ENCODE measurements at places on chromosomes 5 and 9. TPM values are rescaled to one million over a fixed set of nuclear protein-coding genes. Genes with fewer than 3 reads are reported as not detected.

DNA sequence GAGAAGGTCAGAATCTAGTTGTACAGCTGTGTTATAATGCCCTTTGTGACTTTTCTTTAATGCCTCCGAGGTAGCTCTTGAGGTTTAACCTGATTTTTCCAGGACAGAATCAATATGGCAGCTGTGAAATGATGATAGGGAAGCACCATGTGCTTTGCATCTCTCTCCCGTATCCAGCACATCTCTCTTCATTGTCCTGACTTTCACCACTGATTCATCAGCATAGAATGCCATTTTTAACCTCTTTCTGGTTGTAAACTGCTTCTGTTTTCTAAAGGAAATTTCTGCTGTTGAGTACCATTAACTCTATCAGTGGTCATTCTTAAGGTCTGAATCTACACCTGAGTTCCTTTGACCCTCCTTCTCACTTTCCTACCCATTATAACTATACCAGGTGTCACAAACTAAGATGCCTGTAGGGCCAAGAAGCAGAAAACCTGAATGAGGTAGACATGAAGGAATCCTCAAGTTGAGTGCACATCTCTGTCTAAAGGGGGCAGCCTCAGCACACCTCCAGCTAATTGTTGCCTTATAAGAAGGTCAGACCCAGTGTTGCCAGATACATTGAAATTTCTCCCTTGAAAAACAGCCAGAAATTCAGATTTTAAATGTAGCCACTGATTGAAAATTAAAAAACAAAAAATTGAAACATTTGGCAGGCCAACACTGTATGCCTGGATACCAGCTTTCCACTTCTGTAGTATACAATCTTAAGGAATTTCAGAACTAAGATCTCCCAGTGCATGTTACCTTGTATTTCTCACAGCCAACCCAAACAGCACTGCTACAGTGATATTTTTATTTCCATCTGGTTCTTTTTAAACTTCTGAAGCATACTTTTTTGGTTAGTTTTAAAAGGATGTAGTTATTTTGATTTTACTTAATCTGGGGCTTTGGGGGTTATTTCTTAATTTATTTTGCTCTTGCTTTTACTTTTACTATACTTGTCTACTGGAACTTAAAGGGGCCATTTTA lies 35.8 kb upstream of the TLX3 start:
- DNase-seq: peak; percentile 16

Gene G3BP1
- total RNA-seq: 165 TPM

DNA sequence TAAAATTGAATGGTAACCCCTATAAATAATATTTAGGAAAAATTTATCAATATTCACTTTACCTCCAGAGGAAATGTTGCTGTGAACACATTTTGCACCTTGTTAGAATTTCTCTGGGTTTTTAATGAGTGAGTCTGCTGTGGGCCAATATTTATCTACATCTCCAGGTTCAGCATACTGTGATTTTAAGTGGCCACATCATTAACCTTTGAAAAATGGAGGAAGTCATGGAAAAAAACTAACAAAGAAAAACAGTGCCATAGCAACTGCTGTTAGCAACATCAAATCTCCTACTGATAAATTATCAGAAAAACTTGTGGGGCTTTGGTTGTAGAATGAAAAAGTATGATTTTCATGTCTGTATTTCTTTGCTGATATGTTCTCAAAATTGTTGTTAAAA lies 55.0 kb downstream of the CD180 start:
- DNase-seq: no peak

- no peak for DNase-seq
These were observed 10.5 kb upstream of the ETF1 start for GRCh38 chr5:138553437-138554095.

Gene PCDHA13
- total RNA-seq: 1.8 TPM

Gene PHF19
- 17.4 TPM for total RNA-seq

Gene HAVCR2
- 14.6 TPM for total RNA-seq

DNA sequence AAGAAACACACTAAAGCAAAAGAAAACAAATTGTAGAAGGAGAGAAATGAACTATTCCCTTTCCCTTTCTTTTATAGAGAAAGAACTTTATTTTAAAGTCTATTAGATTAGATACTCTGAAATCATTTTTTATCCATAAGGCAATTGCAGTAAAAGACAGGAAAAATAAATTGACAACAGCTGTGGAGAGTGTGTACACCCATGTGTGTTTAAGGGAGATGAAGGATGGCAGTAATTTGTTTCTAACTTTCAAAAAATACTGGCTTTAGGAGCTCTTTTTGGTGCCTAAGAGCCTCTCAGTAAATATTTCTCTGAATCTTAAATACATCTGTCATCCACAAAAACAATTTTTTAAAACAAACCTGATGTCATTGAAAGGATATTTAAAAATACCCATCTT lies 18.3 kb upstream of the ARL14EPL start:
- no peak for DNase-seq

GRCh38 chr5:41748631-41749030 lies 121.6 kb downstream of the OXCT1 start:
- DNase-seq: no peak

DNA sequence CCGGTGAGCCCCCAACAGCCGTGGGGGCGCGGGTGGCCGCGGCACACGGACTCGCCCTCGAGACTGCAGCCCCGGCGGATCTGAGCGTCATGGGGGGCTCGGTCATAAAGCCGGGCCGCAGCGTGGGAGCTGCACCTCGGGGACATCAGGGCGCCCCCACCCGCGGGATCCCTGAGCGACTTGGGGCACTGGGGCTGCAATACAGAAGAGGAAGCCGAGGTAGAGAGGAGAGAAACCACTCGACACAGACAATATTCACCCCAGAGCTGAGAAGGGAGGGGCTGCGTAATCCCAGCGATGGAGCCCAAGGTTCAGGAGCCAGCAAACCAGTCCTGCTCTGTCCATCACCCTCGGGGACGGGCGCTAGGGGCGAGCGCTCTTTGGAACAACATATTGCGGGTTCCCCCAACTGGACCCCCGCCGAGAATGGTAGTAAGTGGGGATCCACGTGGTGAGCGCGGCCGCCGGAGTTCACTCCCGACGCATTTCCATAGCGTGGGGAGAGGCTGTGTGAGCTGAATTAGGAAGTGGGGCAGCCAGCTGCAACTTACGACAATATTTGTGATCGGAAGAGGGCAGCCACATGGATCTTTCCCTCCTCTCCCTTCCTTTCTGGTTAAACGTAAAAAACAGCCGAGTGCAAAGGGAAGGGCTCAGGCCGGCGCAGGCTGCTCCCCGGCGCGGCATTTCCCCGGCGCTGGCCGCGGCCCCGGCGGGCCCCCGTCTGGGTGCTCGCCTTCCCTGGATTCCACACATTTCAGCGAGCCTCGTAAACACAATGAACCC lies 9.9 kb downstream of the PTCH1 start:
- peak; percentile 57 for DNase-seq

Gene WDR38
- total RNA-seq: 0.31 TPM

DNA sequence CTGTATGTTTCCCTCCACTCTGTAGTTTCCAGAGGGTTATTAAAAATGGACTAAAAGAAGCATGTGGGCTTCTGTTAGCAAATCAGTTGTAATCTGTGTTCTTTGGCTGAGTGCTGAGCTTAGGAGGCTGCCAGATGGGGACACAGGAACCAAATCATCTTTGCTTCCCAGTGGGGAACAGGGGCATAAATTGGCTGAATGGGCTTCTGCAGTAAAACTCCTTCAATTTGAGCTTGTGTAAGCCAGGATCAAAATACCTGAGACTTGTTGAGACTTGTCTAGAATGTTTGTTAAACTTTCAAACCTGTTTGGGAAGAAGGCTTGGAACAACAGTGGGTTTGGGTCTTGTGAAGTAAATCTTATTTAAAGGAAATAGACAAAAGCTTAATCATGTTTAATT lies 32.2 kb upstream of the TNFAIP8 start:
- DNase-seq: no peak

GRCh38 chr5:129904667-129905472 lies 605 bp downstream of the CHSY3 start:
- peak; percentile 68 for DNase-seq

Gene STC2
- 2.7 TPM for total RNA-seq

Gene MARVELD2
- 41.2 TPM for total RNA-seq

- no peak for DNase-seq
These were observed 21.0 kb upstream of the UBLCP1 start for GRCh38 chr5:159241946-159242552.

- peak; percentile 57 for DNase-seq
These were observed 43.4 kb upstream of the COL5A1 start for GRCh38 chr9:134597957-134598883.

- no peak for DNase-seq
These were observed 138.8 kb upstream of the CD180 start for GRCh38 chr5:67335426-67335825.

DNA sequence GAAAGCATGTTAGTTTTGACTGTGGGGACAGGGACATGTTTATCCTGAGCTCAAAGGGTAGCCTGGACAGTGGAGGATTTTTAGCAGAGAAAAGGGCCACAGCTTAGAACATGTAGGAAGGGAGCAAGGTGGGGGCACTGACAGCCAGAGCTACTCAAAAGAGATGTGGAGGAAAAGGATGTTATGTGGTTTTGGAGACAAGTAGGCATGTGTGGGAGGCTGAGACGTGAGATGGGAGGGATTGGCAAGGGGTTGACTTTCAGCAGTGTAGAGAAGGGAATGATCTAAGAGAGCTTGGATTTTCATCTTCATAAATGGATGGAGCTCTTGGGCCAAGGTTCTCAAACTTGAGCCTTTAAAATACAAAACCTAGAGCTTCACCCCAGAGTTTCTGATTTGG lies 24.0 kb downstream of the SYK start:
- DNase-seq: no peak

- no peak for DNase-seq
These were observed 14.0 kb downstream of the OR13J1 start for GRCh38 chr9:35856206-35856605.

DNA sequence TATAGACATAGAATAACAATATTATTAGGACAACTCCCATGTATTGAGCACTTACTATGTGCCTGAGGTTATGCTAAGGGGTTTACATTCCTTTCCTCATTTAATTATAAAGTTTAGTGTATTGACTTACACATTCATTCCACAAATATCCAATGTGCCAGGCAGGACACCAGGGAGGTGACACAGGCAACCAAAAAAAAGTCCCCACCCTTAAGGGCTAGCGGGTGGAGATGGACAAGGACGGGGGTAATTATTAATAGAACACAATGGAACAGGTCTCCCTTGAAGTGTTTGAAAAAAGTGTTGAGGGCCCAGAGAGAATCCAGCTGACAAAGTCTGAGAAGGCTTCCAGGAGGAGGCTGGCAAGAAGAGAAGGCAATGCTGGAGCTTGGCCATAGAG lies 5.7 kb downstream of the TBC1D2 start:
- no peak for DNase-seq

DNA sequence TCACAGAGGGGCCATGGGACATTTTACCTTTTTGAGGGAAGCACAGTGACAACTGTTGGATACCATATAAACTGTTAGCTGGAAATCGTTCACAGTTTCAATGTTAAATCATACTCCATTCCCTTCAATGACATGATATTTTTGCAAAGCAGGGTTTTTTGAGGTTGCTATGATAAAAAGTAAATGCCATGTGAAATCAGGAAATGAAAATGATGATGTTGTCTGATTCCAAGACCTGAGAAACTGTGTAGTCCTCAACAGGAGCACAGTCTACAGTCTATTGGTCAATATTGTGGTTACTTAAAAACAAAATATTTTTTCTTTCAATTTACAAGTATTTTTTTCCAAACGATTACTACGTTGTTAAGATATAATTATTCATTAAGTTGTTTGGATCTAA lies 24.0 kb upstream of the ADAM19 start:
- no peak for DNase-seq

Gene CSF1R
- total RNA-seq: 55.8 TPM

Gene TICAM2
- total RNA-seq: 7.6 TPM

Gene FOXD4L4
- total RNA-seq: 0.31 TPM

DNA sequence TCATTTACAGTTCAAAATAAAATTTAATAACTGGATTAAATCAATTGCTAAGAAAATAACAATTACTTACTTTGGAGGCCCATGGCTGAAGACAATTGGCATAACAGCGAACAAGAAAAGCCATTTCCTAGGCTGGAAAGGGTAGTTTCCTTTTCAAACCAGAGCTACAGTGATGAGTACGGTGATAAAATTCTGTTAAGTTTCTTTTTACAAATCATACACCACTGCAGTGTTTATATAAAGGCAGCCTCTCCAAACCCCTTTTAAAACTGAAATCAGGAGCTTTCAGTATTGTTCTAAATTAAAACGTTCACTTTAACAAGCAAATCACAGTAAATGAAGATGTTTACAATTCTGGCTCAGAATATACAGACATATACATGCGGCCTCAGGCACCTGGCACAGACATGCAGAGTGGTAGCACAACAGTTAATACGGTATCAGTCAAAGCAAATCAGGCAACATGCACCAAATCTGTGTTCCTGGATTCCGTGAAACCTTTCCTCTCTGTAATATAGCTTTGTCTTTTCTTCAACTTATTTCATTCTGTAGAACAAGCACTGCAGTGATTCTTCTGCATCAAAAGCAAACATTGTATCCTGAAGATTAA lies 102.9 kb downstream of the RAPGEF6 start:
- DNase-seq: no peak

- no peak for DNase-seq
These were observed 372.2 kb downstream of the TMEM232 start for GRCh38 chr5:110354311-110354710.

GRCh38 chr9:69811351-69811868 lies 9.2 kb upstream of the CFAP95 start:
- DNase-seq: no peak

All from kidney (tissue), 22 donors.